ENCODE measurements at places on chromosomes 11 and 22.

DNA sequence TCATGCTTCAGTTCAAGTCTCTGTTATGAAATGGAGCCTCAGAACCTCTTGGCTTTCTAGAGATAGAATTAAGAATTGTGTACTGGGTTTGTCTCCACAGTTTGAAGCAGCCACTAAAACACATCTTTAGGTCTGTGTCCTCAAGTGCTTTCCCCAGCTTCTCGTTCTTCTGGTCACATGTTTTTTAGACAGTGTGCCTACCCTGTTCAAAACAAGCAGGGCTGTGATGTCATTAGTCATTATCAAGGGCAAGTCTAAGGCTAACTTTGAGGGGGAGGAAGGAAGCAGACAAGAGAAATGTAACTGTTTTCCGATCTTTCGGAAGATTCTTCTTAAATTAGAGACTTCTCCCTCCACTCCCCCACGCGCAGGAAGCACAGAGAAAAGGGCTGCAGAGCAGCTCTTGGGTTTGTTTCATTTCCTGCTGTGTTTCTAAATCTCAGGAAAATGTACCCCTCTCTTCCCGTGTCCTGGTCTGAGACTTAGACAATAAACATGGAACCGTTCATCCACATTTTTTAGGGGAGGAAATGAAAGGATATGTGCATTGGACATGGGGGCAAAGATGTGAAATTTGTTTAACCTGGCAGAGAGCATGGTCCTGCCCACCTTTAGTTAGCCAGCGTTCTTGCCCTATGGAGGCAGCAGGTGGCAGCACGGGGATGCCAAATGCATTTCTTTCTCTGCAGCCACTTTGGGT is 3.1 kb downstream of the AKIP1 start:
- DNase-seq = no peak

DNA sequence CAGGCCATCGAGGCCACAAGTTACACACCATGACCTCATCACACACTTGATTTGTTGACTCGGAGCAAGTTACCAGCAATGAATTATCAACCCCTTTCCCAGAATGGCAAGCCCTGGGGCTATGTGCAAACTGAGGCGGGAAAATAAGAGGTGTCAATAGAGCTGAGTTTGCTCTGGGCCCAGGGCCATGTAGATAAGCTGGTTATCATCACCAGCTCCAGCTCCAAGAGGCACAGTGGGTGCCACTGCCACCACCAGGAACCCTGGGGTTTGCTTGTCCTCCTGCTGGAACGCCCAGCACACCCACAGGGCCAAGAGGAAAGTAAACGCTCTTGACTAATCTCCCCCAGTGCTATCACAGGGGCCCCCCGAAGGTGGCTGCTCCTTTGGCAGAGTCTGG is 13.0 kb upstream of the VPS37C start:
- no peak for DNase-seq

GRCh38 chr11:119538753-119539152 is 115.8 kb upstream of the THY1 start:
- DNase-seq = no peak

- DNase-seq = peak; percentile 58
These were observed 58.2 kb downstream of the ACER3 start for GRCh38 chr11:76918941-76919386.

DNA sequence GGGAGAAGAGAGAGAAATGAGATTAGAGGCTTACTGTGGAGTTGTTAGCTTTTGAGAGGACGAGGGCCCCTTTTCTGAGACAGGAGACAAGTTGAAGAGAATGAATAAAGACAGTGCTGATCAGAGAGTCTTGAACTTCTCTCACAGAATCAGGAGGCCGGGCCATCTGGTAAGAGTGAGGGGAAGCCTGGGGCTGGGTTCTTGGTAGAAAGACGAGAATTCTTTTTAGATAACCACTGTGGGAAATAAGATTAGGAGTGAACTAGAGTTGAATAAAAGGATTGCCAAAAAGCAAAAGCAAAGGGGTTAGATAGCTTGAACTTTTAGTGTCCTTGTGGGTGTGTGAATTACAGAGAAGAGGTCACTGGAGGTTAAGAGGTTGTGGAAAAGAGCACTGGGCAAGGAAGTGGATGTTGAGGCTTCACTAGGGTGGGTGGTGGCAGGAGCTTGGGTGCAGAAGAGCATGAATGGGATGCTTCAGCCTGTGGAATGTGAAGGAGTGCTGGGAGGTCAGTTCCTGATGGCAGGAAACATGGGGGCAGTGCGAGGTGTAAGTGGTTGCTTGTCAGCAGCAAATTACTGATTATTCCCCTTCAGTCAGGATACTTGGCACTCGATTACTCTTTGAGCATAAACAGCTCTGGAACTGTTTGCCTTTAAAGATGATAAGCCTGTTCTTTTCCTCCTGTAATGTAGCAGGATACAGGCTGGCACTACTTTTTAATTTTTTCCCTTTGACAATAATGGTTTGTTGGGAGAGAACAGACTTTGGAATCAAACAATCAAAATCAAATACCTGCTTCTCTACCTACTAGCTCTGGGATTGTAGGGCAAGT is 98.3 kb downstream of the ARHGAP42 start:
- no peak for DNase-seq

- DNase-seq = no peak
These were observed 27.1 kb downstream of the SYT13 start for GRCh38 chr11:45258982-45259530.

GRCh38 chr22:29145321-29146072 is 60.2 kb upstream of the EMID1 start:
- DNase-seq = no peak

- DNase-seq = no peak
These were observed 95.4 kb downstream of the GRAMD1B start for GRCh38 chr11:123525511-123525918.

GRCh38 chr11:7548659-7549274 is 35.0 kb downstream of the PPFIBP2 start:
- no peak for DNase-seq

DNA sequence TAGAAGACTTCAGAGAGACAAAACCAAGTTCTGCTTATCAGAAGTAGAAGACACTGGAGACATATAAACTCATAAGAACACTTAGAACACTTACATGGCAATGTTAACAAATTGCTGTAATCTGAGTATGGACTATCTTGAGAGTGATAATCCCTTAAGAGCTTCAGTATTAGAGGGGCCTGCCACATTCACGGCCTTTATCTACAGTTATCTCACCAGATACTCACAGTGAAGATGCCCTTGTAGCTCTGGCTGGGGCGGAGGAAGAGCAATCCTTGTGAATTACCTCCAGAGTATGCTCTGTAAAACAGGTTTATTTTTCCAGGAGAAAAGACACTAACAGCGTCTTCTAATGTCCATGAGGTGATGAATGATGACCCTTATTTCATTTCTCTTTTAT is 762.8 kb downstream of the FAM181B start:
- no peak for DNase-seq

DNA sequence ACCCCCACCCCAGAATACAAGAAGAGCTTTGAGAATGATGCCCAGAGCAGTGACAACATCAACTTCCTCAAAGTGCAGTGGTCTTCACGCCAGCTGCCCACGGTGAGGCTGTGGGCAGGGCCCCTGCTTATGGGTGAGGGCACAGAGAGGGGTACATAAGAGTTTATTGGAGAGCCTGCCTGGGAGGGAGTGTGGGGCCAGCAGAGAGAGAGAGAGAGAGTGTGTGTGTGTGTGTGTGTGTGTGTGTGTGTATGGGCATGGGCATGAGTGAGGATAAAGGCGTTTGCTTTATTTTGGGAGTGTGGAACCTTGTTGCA is 9.5 kb downstream of the PHOX2A start:
- no peak for DNase-seq

GRCh38 chr11:61972672-61973475 is 5.4 kb upstream of the FTH1 start:
- peak; percentile 79 for DNase-seq

DNA sequence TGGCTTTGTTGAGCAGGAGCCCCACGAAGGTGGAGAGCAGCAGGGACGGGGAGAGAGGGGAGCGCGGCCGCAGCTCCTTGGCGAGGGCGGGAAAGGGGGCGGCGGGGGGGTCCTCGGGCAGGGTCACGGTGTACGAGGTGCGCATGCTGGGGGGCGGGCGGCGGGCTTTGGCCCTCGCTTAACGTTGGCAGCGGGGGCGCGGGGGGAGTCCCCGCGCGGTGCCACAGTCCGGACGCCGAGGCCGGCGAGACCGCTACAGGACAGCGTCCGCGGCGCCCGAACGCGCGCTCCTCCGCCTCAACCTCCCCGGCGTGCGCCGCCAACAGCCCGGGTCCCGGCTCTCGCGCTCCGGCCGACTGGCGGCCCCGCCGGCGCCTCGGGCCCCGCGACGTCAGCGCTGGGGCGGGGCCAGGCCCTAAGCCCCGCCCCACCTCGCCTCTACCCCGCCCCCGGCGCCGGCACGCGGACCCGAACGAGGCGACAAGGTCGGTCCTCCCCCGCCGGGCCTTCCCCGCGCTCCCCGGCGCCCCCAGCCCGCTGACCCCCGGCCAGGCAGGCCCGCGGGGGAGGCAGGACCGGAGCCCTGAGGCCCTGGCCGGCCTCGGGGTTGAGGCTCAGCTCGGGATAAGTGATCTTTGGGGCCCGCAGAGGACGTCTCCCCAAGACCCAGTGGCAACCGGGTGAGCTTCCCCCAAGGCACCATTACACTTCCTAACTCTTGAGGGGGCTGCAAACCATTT is 17.5 kb downstream of the USP2 start:
- DNase-seq = no peak

DNA sequence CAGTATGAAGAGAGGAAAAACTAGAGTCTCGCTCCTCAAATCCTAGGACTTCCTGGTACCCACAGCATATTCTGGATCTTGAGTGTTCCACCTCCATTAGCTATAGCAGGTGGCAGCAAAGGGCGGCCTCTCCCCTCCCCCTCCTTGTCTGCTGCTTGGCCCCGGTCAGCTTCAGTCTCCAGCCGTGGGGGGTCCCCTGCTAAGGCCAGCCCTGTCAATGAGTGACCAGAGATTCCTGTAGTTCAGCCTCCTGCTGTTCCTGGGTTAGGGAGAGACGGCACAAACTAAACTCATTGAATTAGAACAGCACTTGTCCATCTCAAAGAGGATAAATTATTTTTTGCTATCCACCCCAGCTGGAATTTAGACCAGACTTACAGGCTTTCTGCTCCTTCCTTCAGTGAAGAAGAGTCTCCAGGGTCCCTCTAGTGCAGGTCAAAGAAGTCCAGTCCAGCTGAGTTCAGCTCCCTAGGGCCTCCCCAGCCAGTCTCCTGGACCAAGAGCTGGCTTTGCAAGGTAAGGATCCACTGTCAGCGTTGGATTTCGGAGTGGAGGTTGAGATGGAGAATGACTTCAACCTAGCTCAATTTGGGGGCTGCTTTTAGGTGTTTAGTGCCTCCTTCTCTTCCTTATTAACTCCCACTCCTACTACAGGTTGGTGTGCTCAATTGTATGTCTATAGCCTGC is 1.1 kb upstream of the PHLDB1 start:
- no peak for DNase-seq

GRCh38 chr22:47205554-47205953 is 443.1 kb downstream of the TBC1D22A start:
- no peak for DNase-seq

DNA sequence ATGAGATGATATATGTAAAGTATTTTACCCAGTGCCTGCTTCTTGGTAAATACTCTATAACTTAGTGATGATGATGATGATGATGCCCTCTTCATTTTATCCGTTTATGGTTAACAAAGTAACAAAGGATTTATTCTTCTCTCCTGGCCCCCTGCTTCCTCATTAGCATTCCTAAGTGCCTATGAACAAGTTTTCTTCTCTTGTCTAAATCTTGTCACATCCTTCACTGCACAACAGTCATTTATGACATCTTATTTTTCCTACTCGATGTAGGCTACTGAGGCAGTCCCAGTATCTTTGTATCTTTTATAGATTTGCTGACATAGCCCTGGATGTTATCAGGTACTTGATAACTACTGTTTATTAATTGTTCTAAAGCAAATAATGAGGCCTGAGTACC is 754.4 kb upstream of the ARHGAP42 start:
- DNase-seq = no peak

GRCh38 chr22:50139843-50140415 is 30.6 kb upstream of the PANX2 start:
- DNase-seq = no peak

DNA sequence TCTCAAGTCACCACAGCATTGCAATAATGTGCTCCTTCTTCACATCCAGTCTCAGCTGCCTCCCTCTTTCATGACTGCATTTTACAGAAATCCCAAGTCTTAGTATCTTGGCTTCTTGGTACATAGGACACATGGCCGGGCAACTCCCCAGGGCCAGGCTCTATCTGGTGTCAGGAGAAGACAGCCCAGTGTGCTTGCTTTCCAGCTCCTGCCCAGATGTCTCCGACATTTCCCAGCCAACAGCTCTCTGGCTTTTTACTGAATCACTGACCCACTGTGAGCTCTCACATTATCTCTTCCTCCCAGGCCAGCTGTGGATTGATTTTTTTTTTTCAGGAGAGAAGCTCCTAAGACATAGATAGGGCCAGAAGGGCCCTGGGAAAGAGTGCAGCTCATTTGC is 346.0 kb upstream of the C11orf87 start:
- no peak for DNase-seq

All from AG09319 (cell line).